ENCODE measurements at places on chromosomes 16 and 17.

- no peak for DNase-seq
Observed at GRCh38 chr16:9048302-9048700, 43.1 kb upstream of the HAPSTR1 start.

- no peak for DNase-seq
Observed at GRCh38 chr17:15456972-15457722, 10.3 kb downstream of the CDRT4 start.

- DNase-seq: no peak
Observed at GRCh38 chr17:30541802-30542201, 64.6 kb downstream of the GOSR1 start.

GRCh38 chr17:10620823-10621222 lies 36.3 kb downstream of the MYH3 start:
- DNase-seq: no peak

DNA sequence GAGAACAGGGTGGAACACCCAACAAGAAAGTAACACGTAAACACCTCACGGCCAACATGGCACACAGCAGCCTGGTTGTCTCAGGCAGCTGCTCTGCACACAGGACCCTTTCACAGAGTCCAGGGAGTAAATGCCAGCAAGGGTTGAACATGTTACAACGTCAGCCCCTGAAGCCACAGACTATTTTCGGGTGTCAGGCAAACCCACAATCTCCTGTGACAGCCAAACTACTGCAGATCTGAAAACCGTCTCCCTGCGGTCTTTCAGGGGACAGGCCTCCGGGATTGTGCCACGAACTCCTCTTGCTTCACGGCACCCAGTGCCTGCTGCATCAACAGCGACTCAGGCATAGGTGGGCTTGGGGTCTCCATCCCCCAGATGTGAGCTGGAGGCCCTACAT lies 127.7 kb downstream of the XYLT1 start:
- DNase-seq: no peak

- no peak for DNase-seq
Observed at GRCh38 chr17:59675231-59675630, 32.0 kb downstream of the PTRH2 start.
